ENCODE measurements at places on chromosomes 2 and 18. TPM values are rescaled to one million over a fixed set of nuclear protein-coding genes. Genes with fewer than 3 reads are reported as not detected.

The IMP4 gene
- polyA plus RNA-seq, result 86.8 TPM

The SCG2 gene
- polyA plus RNA-seq, result not detected

The KLHL14 gene
- polyA plus RNA-seq, result not detected

The COLEC12 gene
- polyA plus RNA-seq, result not detected

The PLB1 gene
- 0.16 TPM for polyA plus RNA-seq

The FOXD4L1 gene
- not detected for polyA plus RNA-seq

The MC2R gene
- polyA plus RNA-seq, result not detected

- no peak for DNase-seq
Observed at GRCh38 chr2:20410556-20411277, 36.2 kb upstream of the RHOB start.

DNA sequence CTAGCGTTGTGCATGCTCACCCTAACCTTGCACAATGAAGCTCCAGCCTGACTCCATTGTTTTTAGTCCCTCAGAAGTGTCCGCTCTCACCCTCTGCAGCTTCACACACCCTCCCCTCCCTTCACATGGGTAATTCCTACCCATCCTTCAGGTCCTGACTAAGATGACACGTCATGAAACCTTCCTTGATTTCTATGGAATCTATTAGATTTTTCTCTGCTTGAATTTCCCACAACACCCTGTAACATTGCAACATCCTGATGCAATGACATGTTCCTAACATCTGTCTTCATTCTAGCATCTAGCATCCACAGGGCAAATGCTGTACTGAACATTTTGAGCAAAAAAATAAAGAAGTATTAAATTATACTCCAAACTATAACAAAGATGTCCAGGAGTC is 77.0 kb upstream of the PID1 start:
- no peak for DNase-seq

DNA sequence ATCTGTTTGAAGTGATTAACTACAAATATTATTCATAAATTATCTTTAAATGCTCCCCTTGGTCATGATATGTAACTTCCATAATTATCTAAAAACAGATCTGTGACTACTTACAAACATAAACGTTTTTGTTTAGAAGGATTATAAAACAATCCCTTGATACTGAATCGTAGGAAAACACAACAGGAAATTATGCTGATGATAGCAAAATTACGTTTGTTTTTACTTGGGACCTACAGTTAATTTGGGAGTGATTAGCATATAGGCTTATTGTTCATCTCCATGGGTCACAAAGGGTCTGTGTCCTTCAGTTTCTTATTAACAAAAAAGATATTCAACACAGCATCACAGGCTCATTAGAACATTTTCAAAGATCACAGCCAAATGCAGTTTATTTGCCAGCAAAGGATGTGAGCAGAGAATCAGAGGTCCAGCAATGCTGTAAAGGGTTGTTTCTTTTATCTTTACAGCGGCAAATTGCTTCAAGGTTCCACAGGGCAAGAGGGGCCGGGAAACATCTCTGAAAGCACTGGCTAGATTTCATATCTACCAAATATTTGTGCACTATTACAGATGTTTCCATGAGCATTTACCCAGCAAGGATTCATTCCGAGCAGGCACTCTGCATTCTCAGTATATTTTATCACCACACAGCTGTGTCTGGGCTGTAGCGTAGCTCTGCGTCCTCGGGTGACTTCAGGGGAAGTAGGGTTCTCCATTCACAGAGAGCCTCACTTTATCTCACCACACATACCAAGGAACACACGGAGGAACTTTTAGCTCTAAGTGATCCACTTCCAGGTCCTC is 4.1 kb downstream of the CCDC195 start:
- DNase-seq, result no peak

DNA sequence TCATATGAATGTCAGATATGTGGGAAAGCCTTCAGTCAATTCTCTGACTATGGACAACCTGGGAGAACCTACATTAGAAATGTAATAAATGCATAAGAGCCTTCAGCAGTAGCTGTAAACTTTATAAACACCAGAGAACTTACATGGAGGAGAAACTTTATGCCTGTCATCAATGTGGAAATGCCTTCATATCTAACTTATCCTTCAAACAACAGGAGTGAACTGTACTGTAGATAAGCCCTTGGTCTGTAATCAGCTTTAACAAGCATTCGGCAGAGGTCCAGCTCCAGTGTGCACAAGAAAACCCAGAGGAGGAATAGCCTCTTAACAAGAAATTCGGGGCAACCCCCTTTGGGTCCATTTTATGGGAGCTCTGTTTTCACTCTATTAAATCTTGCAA is 14.8 kb upstream of the UXS1 start:
- no peak for DNase-seq

DNA sequence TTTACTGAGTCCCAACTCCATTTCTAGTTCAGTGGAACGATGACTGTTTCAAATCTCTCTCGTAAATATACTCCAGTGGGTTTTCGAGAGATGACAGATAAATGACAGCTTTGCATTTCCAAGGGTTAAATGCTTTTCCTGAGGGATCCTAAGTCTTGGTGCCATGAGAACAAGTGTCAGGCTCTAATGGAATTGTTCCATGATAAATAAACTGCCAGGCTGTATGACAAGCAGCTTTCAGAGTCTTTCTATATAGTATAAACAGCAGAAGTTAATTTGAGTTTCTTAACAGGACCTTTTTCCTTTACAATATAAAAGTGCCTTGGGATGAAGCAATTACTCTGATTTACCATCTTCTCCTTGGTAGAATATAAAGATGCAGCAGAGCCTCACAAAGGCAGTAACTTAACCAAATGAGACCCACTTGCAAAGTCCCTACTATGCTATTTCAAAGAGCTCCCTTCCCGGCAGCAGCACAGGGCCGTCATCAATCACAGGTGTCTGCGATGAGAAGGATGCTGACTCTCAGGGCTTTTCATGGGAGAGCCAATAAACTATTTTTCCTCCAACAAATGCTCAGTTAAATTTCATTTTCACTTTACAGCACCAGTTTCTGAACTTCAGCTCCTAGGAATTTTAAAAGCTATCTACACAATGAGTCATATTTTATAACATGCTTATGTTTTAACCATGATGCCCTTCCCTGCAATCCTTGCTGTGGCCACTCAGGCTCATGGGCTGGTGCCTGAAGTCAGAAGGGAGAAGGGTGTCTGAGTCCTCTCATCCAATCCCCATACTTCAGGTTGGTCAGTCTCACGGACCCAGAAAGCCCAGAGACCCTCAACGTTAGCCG is 123.8 kb downstream of the AFF3 start:
- DNase-seq, result no peak

DNA sequence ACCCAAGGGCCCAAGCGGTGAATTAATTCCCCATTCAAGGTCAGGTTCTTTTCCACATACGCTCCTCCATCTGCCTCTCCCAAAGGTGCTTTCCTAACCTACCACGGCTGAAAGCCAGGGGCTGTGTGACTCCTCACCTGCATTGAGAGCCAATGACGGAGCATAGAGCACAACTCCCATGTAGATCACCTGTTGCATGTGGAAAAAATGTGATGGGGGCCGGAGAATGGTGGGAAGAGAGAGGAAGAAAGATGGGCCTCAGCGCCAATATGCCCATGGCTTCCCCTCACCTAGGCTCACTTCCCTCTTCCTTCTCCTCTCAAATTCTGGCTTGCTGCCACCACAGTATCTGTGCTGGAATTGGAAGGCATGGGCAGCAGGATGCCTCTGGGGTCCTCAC is 5.5 kb upstream of the ATRAID start:
- DNase-seq, result no peak

DNA sequence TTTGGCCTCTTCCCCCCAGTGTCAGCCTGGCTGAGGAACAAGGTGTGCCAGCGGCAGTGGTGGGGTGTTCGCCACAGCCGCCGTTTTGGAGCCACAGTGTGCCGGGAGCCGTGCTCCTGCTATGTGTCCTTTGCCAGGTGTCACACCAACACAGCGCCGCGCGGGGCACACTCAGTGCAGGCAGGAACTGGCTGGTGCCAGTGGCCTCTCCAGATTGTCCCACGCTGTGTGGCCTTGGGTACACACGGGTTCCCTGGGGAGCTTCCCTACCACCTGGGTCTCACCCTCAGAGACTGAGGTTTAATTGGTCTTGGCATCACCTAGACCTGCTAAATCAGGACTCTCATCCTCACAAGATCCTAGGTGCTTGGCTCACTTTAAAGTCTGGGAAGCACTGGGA is 171.6 kb downstream of the LDLRAD4 start:
- DNase-seq, result no peak

GRCh38 chr2:205665791-205666190 is 16.5 kb upstream of the NRP2 start:
- DNase-seq, result no peak

- DNase-seq, result no peak
Observed at GRCh38 chr18:79799619-79800370, 2.1 kb downstream of the KCNG2 start.

DNA sequence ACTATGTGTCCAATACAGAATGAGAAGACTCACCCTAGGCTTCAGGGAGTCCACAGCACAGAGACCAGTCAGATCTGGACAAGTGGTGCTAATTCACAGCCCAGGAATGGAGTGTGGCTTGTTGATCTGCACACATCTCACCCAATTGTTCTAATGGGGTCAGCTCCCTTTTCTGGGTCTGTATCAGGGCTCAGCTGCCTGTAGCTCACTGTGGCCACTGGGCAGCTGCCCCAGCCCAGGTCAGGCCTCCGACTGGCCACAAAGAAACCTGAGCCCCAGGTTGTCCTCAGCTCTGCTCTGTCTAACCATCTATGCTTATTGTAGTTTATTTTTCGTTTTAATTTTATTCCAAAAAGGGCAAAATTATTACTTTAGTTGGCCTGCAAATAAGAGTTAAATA is 202.3 kb upstream of the RAB6C start:
- no peak for DNase-seq

GRCh38 chr2:197838579-197838978 is 34.2 kb downstream of the PLCL1 start:
- no peak for DNase-seq

DNA sequence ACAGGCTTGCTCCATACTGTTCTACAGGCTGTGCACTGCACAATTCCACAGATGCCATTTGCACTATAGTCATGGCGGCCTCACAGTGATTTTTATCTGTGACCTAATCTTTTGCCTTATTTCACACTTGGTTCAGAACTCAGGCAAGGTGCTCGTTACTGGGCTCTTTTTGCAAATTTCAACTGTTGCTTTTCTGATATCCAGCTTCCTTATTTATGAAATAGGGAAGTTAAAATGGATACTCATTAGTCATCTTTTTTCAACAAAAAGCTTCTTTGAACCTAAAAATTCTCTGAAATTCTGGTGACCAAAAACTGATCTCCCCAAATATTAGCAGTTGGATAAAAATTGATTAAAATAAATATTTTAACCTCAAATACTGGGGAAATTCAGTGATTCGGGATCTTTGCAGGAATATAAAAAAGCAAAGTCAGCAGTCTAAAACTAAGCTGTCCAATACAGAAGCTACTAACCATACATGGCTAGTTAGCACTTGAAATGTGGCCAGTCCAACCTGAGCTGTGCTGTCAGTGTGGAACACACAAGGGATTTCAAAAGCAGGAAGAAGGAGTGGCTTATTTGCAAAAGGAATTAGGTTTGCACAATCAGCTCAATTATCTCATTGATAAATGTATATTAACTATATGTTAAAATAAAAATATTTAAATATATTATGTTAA is 134.4 kb downstream of the COL4A4 start:
- DNase-seq, result no peak

- DNase-seq, result no peak
Observed at GRCh38 chr2:134035605-134036370, 218.1 kb upstream of the MGAT5 start.

GRCh38 chr2:149731079-149731478 is 143.5 kb upstream of the MMADHC start:
- no peak for DNase-seq

GRCh38 chr2:42957109-42957860 is 164.9 kb upstream of the HAAO start:
- no peak for DNase-seq

GRCh38 chr2:10094271-10094814 is 14.1 kb upstream of the CYS1 start:
- DNase-seq, result no peak

Measured in CD8-positive, alpha-beta memory T cell (primary cell).